ENCODE measurements at places on chromosomes 6 and 20.

DNA sequence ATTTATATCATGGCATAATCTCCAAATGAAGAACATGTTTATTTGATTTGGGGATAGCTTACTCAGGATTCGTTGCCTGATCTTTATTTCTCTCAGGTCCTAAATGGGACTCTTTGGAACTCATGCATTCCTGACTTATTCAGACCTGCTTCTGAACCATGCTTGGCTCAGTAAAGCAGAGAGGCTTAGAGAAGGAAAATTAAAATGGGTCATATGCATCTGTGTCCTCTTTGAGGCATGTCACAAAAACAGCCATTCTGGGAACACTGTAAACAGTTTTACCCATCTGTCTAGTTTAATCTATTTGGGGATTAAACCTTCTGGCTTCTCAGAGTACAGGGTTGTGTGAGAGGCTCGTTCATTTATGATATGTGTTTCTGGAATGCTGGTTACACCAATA is 1017.3 kb downstream of the KIF16B start:
- no peak for DNase-seq

DNA sequence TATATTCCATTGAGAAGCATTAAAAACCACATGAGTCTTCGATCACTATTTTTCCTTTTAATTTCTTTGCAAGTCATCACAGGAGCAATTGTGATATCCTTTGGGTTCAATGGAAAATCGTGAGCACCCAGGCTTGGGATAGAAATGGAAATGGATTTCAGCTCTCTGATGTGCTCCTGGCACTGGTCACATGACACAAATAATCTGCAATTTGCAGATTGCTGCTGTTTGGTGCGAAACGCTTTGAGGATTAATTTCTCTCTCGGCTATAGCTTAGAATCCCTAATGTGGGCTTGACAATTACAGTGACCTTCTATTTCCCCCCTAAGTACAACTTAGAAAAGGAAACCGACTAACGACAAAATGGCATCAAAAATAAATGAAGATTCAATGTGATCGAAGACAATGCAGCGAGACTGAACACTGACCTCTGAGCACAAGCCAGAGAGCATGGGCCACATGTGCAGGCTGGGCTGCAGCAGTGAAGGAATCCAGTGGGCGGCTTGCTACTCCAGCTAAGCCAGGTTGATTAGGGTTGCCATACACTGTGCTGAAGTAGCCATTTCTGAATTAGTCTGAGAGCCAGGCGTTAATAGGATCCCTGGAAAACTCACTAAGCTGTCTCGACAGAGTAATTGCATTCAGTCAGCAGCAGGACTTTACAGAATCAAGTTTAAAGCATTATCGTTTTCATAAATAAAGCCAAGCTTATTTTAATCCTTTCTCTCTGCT is 301.8 kb upstream of the AGPAT4 start:
- DNase-seq = no peak

- DNase-seq = peak; percentile 26
These were observed 333.9 kb downstream of the HACE1 start for GRCh38 chr6:104525677-104526322.

DNA sequence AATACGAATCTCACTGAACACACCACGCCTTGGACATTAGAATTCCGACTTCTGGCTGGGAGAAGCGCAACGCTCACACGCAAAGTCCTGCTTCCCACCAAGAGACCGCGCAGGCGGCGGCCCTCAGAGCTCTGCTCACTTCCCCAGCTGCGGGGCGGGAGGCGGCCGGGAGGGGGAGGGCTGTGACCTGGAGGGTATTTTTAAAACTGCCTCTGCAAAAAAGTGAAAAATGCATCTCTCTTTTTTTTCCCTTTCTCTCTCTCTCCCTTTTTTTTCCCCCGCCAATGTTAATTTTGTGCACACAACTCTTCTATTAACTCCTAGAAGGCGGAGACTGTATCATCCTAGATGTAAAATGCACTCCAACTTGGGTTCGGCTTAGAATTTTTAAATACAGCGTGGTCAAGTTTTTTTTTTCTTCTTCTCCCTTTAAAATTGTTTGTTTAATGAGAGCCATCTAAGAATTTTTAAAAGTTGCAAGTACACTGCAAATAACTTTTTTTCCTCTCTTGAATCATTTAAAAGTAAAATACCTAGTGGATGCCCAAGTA is 66.4 kb downstream of the STX11 start:
- peak; percentile 49 for DNase-seq

- DNase-seq = no peak
These were observed 50.5 kb upstream of the LRRC1 start for GRCh38 chr6:53744321-53744720.

- no peak for DNase-seq
These were observed 19.3 kb downstream of the ADA start for GRCh38 chr20:44632103-44632752.

GRCh38 chr20:2878515-2878914 is 5.2 kb downstream of the PTPRA start:
- DNase-seq = no peak
